ENCODE measurements at places on chromosomes 13 and 19.
A peak's percentile ranks its signal among the peaks of the same experiment; 100 is the strongest.

DNA sequence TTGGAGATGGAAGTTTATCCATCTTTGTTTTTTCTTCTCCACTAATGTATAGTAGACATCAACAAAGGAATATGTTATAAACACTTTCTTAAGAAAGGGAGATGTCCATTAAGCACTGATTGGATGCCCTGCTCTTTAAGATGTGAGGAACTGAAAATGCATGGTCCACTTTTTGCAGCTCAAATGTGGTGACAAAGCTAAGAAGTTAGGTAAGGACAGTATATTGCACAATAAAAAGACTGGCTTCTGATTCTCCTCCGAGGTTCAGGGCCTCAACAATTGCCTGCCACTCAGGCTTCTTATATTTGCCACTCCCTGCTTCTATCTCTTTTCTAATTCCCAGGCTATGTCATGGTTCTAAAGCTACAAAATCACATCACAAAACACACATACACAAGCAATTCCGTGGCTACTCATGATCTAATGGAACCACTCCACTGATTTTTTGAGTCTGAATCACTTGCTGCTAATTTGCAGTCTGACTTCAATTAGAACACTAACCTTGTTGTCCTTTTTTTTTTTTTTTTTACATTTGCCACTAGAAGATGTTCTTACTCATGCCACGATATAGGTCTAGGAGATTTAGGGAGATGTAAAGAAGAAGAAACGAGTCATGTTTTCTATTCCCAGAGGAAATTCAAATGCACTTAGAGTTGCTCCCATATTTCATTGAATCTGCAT, 29.6 kb upstream of the TNFSF11 start:
- no peak for DNase-seq

GRCh38 chr13:44668688-44669087, 92.6 kb upstream of the TSC22D1 start:
- DNase-seq = no peak

- peak; percentile 68 for DNase-seq
Measured at GRCh38 chr19:46821512-46822409, 28.9 kb downstream of the AP2S1 start.

- no peak for DNase-seq
Measured at GRCh38 chr19:383040-383439, 25.9 kb downstream of the C2CD4C start.

DNA sequence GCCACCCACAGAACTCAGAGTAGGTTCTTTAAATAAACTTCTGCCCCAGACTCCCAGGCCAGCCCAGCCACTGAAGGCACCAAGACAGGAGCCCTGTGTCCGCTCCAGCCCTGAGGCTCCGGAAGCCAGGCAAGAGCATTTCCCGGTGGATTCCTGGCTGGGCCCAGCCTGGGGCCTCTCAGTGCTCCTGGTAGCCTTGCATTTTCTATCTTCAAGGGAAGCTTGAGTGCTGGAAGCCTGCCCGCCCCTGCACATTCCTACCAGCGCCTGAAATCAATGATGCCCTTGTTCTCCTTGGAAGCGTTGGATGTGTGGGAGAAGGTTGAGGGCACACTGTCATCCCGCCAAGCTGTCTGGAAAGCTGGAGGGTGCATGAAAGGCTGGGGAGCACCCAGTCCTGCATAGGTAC, 70.3 kb downstream of the ALOX5AP start:
- no peak for DNase-seq

DNA sequence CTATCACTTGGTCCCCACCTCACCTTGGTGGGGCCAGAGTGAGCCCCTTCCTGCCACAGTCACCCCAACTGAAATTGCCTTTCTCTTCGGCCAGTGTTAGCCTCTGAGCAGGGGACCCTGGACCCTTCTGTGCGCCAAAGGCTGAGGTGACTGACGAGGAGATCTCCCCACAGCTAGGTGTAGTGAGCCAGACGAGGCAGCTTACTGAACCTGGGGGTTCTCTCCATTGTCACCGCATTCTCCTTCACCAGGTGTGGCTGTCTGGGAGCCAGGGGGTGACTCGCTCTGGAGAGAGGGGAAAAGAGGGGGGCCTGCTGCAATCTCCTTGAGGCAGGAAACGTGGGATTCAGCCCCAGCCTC, 1.3 kb downstream of the RPS28 start:
- no peak for DNase-seq

GRCh38 chr13:39379667-39380655, 223.0 kb downstream of the LHFPL6 start:
- DNase-seq = no peak

DNA sequence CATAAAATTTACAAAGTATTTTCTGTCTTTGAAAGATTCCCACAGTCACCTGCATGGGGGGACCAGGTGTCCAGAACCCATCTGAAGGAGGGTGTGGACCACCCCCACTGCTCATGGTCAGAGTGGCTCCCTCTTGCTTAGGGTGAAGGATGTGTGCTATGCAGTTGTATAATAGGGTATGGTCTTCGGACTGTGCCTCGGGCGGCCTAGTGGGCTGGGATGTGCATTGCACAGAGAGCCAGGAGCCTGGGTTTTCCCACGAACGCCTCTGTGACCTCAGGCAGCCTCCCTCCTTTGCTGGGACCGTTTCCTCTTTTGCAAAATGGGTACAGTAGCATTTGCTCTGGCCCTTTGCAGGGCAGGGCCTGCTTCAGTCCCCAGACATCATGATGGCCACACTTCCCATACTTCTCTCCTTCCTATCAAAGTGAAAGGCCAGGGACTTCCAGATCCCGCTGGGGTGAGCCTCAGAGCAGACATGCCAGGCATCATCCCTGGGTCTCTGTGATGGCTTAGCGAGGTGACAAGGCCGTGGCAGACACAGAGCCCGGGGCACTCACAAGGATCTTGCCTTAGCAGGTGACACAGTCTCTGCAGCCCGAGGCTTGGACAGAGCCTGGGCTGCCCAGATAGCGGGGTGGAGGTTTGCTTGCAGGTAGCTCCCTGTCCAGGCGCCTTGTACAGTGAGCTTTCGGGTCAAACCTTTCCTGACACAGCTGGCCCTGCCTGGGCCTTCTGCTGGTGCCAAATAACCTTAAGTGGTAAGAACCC, 59.4 kb upstream of the ZNF536 start:
- no peak for DNase-seq

DNA sequence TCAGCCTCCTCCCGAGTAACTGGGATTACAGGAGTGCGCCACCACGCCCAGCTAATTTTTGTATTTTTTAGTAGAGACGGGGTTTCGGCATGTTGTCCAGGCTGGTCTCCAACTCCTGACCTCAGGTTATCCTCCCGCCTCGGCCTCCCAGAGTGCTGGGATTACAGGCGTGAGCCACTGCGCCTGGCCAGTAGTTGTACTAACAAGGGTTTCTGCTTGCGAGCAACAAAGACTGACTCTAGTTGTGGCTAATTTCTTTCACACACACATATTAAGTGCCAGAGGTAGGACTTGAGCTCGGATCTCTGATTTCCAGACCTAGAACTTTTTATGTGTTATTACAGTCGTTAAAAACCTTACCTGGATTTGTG, 635 bp upstream of the PCCA start:
- DNase-seq = no peak

DNA sequence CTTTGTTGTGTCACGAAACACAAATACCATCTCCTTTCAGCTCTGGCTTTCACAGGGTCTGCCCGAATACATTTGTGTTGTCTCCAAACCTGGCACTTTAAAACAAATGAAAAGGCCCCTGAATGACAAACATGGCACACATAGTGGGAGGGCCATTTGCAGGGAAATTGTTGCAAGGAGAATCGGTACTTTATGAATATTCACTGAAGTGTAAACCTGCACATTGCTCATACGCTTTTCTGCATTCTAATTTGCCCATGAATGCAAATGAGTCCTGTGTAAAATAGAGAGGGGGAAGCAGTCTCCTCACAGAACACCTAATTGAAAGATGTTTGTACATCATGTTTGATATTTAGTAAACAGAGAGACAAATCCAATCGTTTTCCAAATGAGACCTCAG, 82.7 kb upstream of the PCDH8 start:
- DNase-seq = no peak

DNA sequence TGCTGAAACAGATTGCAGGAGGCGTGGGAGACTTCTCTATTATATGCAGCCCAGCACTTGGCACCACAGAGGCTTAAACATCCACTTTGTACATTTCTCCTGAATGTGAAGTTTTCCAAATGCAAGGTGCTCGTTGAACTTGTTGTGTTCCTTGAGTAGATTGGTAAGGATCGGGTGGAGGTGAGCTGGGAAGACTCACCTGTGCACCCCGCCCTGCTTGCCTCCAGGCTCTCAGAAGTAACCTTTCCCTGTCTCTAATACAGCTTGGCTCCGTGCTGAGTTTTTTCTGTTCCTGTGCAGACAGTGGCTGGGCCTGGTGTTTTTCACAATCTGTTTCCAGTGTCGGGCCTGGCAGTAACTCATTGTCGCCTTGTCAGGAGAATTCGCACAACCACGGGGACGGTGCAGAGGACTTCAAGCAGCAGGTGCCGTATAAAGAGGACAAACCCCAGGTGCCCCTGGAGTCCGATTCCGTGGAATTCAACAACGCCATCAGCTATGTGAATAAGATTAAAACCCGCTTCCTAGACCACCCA, 12.3 kb downstream of the SIN3B start:
- no peak for DNase-seq

GRCh38 chr13:74080762-74081161, 53.4 kb downstream of the KLF12 start:
- DNase-seq = no peak

DNA sequence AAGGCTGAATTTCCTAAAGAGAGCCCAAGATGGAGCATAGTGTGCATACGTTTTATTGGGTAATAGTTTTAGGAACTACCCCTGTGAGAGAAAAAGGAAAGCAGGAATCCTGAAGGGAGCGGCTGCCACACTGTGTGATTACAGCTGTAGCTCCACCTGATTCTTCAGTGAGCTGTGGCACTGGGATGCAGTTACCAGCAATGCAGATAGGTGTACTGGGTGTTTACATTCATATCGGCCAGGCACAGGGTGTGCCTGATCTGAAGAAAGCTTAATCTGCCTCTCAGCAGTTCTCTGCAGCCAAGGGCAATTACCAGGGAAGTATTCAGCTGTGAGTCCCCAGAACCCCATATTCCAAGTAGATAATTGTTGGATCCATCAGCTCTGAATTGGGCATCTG, 1541.8 kb downstream of the EFNB2 start:
- no peak for DNase-seq

DNA sequence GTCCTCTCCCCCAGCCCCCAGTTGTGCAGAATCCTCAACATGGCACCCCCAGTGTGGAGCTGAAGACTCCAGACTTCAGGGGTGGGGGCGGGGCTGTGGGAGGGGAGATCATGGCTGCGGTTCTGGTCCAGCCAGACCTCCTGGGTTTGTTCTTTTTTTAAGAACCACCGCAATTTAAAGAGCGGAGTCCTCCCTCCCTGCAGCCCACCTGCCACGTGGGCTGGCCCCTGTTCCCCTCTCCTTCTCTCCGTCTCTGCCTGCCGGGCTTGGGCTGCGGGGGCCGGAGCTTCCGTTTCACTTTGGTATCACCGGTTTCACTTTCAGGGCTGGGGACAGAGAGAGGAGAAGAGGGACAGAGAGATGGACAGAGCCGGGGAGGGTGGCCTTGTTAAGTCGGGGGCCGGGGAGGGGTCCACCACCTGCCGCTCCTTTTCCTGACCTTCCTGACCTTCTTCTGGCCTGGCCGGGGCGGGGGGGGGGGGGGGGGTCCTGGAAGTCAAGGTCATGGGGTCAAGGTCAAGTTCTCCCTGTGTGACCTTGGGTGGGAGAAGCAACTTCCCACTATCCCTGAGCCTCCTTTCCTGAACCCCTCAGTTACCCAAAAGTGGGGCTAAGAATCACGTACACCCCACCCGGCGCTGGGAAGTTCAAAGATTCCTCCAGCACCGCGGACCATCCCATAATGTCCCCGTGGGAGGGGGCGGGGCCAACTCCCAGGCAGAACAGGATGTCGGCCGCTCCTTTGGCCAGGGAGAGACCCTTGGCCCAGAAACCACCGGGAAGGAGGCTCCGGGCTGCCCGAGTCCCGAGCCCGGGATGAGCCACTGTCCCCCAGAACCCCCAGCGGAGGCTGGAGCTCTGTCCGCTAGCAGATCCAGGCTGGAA, 11.3 kb upstream of the ZBTB7A start:
- DNase-seq = peak; percentile 56

DNA sequence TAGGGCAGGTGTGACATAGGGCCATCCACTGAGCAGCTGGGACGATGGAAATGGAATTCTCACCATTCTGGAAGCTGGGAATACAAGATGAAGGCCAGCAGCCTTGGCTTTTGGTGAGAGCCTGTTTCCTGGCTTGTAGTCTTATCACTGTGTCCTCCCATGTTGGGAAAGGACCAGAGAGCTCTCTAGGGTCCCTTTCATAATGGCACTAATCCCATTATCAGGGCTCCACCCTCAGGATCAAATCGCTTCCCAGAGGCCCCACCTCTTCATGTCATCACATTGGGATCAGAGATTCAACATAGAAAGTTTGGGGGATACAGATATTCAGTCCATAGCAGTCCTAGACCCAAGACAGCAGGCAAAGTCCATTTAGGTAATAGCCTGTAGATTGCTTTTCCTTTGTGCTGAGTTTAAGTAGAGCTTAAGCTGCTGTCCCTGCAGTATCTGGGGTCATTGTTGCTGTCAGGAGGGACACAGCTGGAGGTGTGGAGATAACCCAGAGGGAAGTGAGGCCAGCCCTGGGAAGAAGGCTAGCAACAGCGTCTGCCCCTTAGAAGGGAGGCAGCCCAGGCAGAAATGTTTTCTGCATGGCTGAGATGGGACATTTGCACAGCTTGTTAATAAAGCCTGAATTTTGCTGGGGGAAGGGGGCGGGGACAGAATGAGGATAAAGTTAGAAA, 136.5 kb upstream of the GPR12 start:
- no peak for DNase-seq

GRCh38 chr13:85508683-85509329, 290.4 kb downstream of the SLITRK6 start:
- no peak for DNase-seq

DNA sequence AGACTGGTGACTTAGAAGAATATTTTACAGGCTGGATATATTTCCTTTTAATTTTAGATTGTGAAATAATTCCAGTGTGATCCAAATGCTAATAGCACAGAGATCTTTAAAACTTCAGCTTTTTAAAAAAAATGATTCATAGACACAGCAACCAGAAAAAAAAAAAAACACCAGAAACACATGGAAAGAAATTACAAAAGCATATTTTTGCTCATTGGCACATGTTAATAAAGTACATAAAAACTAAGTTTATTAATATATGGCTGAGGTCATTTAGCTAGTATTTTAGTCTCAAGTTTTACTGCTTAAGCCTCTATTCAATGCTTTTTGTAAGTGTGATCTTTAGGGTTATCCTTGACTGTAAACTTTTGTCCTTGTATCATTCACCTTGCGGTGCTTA, 577 bp downstream of the MYO16 start:
- DNase-seq = no peak

DNA sequence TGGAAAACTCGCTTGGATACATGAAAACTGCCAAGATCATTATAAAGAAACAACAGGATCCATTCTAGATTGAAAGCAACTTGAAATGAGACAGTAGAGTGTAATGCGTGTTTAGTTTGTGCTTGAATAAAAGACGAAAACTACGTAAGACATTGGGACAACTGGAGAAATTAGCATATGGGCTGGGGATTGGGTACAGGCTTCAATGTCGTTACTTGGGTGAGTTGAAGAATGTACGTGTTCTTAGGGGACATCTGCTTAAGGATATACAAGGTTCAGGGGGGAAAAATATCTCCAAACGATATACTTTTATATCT, 471 bp upstream of the ERVK3-1 start:
- no peak for DNase-seq

- no peak for DNase-seq
Measured at GRCh38 chr19:51548213-51548651, 16.8 kb upstream of the SIGLEC6 start.

GRCh38 chr19:28061111-28061510, 1151.8 kb downstream of the UQCRFS1 start:
- no peak for DNase-seq
